Non-pigmented ciliary epithelial cell (primary cell): ENCODE measurements at places on chromosomes 16 and 17.

DNA sequence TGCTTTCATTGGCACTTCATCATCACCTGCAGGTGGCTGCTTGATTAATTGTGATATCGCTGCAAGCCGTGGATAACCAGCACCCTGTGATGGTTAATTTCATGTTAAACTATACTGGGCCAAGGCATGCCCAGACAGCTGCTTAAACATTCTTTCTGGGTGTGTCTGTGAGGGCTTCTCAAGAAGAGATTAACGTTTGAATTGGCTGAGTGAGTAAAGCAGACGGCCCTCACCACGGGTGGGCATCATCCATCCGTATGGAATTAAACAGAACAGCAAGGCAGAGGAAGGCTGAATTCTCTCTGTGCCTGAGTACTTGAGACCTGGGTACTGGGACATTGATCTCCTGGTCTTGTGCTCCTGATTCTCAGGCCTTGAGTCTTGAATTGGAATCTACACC, 7.1 kb upstream of the ZNF213 start:
- no peak for DNase-seq

DNA sequence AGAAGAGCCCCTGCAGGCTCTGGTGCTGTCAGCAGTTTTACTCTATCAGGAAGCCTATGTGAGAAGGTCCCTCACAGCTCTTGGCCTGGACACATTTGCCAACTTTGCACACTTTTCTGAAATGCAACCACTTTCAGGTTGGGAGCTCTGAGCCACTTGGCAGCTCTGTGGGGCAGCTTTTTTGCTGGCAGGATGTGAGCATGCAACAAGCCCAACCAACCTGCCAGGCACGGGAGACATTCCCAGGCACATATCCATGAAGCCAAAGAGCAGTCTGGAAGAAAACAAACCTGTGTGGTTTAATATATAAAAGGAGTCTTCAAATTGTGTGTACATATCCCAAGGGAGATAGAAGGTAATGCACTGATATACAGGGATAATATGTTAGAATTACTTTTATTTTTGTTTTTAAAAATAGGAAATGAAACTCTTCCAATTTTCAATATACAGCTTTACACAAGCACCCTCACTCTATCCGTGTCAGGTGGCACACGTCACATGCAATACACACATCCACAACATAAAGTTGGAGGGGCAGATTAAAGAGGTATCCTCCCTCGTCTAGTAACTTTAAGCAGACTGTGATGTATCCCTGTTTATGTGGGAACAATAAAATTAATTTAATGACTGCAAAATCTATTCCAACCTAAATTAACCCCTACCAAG, 57.4 kb upstream of the COX10 start:
- DNase-seq, result no peak

DNA sequence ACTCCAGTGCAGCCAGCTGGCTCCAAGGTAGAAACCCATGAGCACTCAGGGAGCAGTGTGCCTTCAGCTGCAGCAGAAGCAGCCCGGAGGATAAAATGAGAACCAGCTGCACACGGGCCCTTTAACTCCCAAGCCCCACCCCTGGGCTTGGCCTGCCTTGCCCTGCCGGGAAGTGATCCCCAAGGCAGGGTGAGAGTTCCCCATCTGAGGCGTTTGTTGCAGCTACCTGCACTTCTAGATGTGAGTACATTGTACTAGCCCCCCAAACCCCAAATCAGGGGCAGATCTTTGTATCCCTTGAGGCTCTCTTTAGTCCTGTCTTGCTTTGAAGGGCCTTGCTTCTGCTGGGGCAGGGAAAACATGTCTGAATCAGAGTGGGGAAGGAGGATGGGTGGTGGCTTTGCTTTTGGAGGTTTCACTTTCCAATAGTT, at the start of gene MVP:
TSS of gene MVP (plus strand) at position 192 of the 431 bp plus-strand sequence. CDS start 10,088 bp downstream, outside the sequence.
- DNase-seq, result no peak

DNA sequence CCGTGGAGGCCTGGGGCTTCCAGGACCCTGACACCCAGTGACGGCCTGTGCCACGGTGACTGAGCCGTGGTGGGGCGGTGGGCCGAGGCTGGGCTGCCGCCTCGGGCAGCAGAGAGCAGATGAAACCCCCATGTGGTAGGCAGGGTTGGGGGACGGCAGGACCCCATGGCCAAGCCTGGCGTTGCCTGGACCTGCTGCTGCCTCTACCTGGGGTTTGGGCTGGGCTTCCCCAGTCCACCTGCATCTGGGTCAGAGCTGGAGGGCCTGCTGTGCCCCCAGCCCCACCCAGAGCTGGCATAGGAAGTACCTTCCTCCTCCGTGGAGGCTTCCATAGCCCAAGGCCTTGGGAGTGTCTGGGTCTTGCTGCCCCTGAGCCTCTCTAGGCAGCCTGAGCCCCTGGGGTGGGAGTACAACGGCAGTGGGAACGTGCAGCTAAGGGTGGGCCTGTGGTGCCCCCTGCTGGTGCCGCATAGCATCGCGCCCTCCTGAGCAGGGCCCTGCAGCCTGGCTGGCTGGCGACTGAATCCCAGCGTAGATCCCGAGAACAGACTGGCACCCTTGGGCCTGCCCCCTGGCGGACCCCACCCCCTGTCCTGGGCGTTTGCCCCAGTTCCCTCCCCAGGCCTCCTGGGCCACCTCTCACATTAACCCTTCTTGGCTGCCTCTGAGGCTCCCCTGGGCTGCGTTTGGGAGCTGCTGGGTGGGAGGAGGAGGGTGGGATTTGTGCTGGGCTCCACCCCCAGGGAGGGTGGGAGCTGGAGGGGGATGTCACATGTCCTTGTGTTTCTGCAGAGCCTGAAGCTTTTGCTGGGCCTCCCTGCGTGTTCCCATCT, 12.6 kb upstream of the ATP6V0C start:
- DNase-seq, result no peak

DNA sequence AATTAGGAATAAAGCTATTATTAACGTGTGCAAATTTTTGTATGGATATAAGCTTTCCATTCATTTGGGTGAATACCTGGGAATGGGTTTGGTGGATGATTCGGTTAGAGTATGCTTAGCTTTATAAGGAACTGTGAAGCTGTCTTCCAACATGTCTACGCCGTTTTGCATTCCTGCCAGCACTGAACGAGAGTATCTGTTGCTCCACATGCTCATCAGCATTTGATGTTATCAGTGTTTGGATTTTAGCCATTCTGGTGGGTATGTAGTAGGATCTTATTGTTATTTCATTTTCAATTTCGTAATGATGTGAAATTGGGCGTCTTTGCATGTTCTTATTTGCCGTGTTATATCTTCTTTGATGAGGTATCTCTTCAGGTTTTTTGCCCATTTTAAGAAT, 168.0 kb downstream of the RPTOR start:
- DNase-seq, result no peak

DNA sequence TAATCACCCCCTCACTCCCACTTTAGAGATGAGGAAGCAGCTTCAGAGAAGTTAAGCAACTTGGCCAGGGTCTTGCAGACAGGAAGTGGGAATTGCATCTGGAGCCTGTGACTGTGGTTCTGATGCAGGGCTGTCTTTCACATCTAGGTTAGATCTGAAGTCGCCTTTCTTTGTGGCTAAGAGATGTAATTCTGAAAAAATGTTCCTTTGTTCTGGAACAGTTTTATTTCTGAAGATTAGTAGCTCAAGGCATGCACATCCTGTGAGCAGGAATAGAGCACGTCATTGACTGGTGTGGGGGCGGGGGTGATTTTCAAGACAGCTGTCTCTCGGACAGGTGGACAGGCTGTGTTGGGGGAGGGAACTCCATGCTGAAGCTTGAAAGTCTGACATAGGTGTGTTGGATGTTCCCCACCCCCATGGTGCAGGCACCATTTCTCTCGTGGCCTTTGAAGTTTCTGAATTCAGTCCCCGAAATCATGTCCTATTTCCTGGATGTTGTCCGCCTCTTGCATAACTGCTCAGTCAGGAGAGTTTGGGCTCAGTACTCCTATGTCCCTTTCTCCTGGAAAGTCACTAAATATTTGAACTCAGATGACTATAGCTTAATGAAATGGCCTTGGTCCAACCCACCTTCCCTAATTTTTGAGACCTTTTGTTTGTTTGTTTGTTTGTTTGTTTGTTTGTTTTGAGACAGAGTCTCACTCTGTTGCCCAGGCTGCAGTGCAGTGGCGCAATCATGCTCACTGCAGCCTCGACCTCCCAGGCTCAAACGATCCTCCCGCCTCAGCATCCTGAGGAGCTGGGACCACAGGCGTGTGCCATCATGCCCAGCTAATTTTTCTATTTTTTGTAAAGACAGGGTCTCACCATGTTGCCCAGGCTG, 21.0 kb upstream of the HERPUD1 start:
- DNase-seq, result peak; percentile 86
